ENCODE measurements at places on chromosomes 2 and 18.

GRCh38 chr18:55120896-55121295 lies 161.6 kb upstream of the CCDC68 start:
- DNase-seq: no peak

- no peak for DNase-seq
Measured at GRCh38 chr2:239773228-239774141, 251.7 kb downstream of the NDUFA10 start.

GRCh38 chr2:169891593-169892298 lies 64.5 kb downstream of the UBR3 start:
- DNase-seq: no peak

DNA sequence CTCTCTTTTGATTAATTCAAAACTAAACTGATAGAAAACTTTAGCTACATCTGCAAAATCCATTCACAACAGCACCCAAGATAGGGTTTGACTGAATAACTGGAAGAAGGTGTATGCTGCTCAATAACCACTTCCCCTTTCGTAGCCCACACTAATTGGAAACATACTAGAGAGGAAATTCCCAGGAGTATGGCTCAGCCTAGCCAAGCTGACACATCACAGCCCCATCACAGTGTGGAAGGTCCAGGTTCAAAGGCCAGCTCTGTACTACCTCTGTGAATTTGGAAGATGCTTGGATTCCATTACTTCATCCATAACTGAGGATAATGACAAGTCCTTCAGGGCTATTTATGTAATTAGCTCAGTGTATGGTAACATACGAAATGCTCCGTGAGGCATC lies 185.4 kb downstream of the FBXO15 start:
- DNase-seq: no peak

- DNase-seq: no peak
Measured at GRCh38 chr18:37176621-37176934, 347.7 kb downstream of the KIAA1328 start.

GRCh38 chr18:60202708-60203107 lies 169.9 kb downstream of the MC4R start:
- no peak for DNase-seq

DNA sequence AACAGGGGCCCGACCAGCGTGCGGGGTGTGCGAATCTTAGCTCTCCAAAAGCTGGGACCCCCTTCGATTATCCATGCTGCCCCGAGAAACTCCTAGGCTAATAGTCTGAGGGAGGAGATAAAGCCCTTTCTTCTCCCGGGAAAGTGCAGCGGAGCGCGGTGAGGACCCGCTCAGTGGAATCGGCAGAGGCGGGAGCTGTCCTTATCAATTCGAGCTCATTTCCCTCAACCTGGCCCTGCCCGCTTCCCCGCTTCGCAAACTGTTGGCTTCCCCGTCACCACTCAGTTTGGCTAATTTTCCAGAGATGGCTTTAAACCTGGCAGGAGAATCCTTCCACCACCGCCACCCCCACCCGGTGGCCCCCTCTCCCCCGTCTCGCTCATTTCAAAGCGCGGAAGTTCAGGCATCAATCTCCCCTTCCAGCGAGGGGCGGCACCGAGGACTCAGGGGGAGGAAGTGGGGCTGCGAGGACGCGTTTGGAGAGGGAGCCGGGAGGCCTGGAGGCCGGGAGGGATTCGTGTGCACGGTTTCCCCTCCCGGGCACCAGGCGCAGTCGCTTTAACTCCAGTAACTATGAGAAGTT lies 1.6 kb downstream of the KLHL14 start:
- DNase-seq: no peak

DNA sequence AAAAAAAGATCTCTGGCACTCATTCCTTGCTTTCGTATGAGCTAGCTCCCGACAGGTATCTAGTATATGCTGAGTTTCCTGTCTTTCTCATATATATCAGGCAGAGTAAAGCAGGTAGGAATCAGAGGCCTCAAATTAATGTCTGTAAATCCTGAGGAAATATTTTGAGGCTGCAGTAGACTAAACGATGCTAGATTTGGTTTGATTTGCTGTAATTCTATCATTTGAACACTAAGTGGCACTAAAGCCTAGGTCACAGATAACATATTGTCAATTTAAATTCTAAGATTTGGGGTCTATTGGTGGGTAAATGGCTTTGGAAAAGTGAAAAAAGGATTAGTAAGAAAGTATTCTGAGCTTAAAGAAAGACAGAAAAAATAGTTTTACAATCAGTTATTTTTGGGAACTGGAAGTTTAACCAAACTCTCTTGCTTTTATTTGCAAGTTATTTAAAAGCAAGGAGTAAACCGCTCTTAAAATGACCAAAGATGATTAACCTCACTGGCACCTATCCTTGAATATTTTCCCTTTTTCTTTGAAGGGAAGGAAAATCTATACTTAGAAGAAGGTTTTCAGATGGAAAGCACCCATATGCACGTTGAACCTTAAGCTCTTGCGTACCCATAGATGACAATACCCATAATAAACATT lies 37.6 kb upstream of the SLC4A10 start:
- no peak for DNase-seq

DNA sequence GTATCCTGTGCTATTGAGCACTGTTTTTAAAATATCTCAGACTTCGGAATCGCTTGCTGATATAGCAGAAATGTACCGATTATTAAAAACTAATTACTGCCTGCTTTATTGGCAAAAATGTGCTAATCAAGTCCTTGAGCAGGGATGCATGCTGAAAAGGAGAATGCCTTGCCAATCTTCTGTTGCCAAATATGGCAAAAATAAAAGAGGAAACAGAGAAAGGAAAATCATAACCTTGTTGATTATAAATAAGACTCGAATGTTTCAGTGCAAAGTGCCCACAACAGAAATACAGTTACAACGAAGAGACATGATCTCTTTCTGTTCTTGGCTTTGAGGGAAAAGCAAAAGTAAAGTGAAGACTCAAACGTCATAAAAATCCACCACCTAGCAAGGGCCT lies 248.5 kb downstream of the TMEM182 start:
- no peak for DNase-seq

DNA sequence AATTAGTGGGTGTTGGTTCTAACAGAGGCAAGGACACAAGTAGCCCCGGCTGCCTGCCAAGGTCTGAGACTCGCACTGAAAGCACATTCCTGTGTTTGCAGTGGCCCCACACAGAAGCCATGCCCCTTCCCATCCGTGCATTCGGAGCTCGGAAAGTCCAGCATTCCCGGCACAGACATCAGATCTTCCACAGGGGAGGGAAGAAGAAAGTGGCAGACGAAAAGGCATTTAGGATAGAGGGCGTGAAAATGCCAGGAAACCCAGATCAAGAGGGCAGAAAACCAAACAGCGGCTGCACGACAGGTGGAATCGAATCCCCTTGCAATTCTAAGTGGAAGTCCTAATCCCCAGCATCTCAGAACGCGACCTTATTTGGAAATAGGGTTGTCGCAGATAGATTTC lies 105.5 kb upstream of the ASB18 start:
- DNase-seq: peak; percentile 33

- no peak for DNase-seq
Measured at GRCh38 chr2:111041398-111042202, 79.1 kb upstream of the BCL2L11 start.

DNA sequence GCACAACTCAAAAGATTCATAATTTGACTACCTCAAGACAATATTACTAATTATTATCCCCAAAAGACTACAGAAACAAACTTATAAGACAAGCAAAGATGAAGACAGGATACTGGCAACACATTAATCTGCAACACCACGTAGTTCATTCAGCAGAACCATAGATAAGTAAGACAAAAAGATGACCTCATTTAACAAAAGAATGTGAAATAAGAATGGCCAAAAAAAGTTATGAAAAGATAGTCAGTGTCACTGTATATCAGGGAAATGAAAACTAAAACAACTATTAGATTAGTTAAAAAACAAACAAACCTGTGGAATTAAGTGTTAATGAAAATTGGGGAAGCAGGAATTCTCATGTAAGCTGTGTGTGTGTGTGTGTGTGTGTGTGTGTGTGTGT lies 19.4 kb downstream of the PSMD14 start:
- DNase-seq: no peak

- no peak for DNase-seq
Measured at GRCh38 chr2:177496921-177497320, 104.3 kb downstream of the AGPS start.

- no peak for DNase-seq
Measured at GRCh38 chr2:211833582-211834279, 704.9 kb downstream of the ERBB4 start.

DNA sequence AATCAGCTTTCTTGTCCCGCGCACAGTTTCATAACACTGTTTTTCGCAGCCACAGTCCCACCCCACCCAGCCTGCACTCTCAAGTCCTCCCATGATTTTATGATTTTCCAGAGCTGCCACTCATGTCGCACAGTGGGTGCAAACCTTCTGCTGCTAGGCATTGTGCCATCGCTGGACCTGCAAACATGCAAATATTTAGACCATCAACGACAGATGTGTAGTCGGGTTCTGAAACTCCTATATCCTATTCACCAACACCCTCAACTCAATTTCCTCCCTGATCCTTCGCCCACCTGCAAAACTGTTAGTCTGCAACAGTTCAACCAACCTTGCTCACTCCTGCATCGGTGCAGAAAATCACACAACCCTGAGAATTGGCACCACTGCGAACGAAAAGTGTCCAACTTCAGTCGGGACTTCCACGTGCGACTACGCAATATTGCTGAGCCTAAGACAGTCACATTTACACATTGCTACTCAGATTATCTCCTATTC lies 871 bp upstream of the ALS2 start:
- no peak for DNase-seq

GRCh38 chr18:43662657-43663056 lies 385.4 kb upstream of the SYT4 start:
- no peak for DNase-seq

DNA sequence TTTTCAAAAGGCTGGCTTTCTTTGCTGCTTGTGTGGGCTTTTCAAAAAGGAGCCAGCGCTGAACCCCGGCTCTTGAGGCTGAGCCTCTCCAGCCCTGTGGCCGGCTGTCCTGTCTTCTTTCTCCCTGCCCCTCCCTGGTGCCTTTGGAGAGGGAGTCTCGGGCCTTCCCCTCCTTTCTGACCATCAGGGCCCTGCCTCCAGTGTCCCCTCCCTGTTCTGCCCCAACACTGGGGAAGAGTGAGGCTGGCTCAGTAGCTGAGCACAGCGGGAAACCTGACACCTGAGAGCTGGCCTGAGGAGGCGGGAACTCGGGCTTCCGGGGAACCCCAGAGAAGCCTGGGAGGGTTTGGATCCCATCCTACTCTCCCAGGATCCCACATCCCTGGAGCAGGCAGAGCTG lies 232.1 kb downstream of the LOXHD1 start:
- no peak for DNase-seq

GRCh38 chr18:54529444-54529843 lies 61.6 kb upstream of the DYNAP start:
- DNase-seq: no peak

DNA sequence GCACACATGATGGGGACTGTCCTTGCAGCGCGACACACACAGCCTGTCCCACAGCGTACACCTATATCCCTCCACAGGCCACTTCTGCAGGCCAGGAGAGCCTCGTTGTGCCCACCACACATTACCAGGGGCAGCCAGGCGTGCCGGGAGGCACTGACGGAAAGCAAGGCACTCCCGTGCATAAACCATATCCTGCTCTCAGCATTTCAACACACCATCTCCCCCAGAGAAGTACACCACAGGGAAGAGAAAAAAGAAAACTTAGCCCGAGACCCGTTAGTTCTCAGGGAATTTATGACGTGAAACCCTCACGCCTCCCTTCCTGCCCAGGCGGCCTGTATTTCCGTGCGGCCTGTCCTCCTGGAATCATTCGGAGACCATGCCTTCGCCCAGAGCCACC lies 24.6 kb upstream of the SALL3 start:
- no peak for DNase-seq

- no peak for DNase-seq
Measured at GRCh38 chr18:77321823-77322805, 72.5 kb downstream of the GALR1 start.

GRCh38 chr2:85503851-85504777 lies 34.9 kb upstream of the MAT2A start:
- no peak for DNase-seq

DNA sequence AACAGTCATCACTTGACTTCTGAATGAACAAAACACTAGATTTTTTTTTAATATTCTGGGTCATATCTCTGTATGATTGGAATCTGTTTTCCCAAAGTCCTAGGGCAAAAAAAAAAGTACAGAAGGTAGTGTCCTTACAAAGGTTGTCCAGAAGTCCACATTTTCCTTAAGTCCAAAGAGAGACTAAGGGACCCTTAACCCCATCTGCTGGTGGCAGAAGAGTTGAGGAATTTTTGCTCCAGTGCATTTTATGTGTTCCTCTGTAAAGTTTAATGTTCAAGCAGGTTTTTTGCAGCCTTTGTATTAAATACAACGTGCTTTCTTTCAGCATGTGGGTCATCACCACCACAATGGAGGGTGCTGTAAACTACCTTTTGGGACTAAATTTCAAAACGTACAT lies 215.9 kb downstream of the SP3 start:
- no peak for DNase-seq

DNA sequence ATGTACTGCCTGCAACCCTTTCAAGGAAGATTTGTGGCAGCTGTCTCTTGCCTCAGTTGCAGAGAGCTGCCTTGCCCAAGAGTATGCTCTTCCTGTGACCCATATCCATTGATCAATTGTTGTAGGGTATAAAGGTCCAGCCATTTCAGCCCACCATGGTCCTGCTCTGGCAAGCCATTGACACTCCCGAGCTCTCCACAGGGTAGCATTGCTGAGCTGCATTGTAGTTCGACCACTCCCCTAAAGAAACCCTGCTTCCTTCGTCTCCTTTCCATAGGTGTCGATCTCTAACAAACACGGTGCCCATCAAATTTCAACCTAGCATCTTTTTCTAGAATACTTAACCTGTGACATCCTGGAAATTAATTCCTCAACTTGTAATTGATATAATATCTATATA lies 104.9 kb upstream of the NDUFV2 start:
- no peak for DNase-seq

- no peak for DNase-seq
Measured at GRCh38 chr2:197159661-197160211, 150.8 kb downstream of the ANKRD44 start.

DNA sequence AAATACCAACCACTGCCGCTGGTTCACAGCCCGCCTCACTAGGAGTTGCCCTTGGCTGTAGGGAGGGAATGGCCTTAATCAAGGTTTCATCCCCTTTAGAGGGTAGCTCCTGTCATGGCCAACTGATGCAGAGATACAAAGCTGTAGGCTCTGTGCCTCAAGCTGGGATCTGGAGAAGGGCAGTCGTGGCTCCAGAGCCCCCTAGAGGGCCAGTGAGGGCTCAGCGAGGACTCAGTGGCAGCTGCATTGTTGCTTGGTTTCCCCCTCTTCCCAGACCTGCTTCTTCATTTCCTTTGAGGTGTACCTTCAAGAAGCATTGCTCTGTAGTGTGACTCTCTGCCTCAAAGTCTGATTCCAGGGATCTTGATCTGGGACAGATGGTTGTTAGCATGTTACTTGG lies 302.1 kb downstream of the LPIN1 start:
- no peak for DNase-seq

- no peak for DNase-seq
Measured at GRCh38 chr2:221502270-221503010, 69.7 kb downstream of the EPHA4 start.

- DNase-seq: no peak
Measured at GRCh38 chr2:237723602-237724001, 75.0 kb upstream of the RBM44 start.

GRCh38 chr2:112836695-112837117 lies at the start of gene IL1B:
Gene IL1B, minus strand, starts transcription at chr2:112836779. Its CDS starts 550 bp downstream, at chr2:112836229.
- no peak for DNase-seq
